ENCODE measurements at places on chromosomes 16 and 17.

DNA sequence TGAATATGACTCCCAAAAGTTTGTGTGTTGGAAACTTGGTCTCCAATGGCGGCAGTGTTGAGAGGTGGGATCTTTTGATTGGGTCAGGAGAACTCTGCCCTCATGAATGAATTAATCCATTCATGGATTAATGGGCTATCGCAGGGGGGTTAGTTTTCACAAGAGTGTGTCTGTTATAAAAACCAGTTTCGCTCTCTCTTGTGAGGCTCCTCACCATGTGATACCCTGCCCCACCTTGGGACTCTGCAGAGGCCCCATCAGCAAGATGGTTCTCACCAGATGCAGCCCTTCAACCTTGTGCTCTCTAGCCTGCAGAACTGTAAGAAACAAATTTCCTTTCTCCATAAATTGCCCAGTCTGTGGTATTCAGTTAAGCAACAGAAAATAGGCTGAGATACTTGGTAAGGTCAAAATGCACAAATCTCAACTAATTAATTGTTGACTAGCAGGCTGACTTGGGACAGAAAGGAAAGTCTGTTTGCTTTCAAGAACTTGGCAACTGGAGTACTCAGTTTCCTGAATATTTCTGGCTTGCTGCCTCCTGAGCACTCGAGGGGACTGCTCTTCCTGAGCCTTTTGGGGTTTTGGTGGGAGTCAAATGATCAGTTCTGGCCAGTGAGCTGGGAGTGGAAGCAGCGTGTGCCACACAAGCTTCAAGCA lies 13.8 kb upstream of the CCL17 start:
- no peak for DNase-seq

GRCh38 chr17:4049546-4049945 lies 85.3 kb upstream of the ATP2A3 start:
- DNase-seq: no peak

GRCh38 chr16:5560084-5560483 lies 462.5 kb upstream of the EEF2KMT start:
- no peak for DNase-seq

GRCh38 chr17:79933863-79934652 lies 94.8 kb upstream of the CBX4 start:
- DNase-seq: no peak

DNA sequence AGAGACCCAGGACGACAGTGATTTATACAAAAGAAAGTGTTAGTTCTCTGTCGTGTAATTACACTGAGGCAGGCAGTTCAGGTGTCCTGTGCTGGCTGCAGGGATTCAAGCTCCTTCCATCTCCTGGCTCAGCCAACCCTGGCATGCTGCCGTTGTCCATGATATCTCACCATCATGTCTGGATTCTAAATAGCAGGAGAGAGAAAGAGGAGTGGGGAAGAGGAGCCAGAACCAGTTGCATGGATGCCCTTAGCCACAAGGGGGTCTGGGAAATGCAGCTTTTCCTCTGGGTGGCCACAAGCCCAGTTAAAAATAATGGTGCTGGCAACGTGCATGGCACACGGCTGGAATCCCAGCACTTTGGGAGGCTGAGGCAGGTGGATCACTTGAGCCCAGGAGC lies 9.7 kb downstream of the C16orf54 start:
- no peak for DNase-seq

GRCh38 chr16:6864671-6865070 lies 468.0 kb upstream of the RBFOX1 start:
- no peak for DNase-seq

DNA sequence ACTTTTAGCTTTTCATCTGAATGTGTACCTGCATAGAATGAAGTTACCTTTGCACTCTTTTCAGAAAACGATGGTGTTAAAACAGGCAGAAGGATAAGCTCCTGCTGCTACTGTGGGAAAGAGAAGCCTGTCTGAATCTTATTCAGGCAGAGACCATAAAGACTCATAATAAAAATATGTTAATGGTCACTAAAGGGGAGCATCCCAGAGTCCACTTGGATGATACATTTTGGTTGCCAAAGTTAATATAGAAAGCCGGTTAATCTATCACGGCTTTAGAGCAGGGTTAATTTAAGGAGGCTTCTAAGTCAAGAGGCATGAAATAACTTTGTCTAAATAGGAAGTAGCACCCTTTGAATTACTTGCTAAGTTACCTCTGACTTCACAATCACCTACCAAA lies 2.9 kb downstream of the MARCHF10 start:
- DNase-seq: no peak

DNA sequence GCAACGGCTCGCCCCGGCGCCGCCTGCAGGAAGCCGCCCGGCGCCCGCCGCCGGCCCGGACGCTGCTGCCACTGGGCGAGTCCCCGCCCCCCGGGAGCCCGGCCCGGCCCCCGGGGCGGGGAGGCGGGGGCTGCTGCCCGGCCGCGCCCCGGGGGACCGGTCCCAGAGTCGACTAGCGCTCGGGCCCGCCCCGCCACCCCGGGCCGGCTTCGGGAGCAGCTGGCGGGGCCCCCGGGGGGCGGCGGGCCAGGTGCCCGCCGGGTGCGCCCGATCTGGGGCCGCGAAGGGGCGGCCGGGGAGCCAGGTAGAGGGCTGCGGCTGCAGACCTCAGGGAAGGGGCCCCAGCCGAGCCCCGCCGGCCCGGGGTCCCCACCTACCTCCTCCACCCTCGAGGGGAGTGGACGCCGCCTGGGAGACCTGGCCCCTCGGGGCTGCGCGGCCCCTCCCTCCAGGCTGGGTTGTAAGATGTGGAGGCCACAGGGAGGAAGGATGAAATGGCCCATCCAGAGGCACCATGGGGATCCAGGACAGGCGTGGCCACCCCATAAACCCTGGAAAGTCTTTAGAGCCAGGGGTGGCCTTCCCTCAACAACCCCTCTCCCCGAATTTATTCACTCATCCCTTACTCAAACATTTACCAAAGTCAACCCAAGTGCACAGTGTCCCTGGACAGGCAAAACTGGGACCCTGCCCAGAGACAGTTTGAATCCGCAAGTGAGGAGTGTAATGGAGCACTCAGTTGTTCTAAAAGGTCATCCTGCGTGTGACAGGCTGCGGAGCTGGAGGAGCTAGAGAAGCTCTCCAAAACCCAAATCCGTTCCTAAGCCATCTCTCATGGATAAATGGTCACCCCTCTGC lies at the start of gene CDYL2:
Gene CDYL2 (minus strand): TSS at position 73 of the 858 bp plus-strand sequence. CDS start 425 bp downstream, outside the sequence.
- DNase-seq: no peak

DNA sequence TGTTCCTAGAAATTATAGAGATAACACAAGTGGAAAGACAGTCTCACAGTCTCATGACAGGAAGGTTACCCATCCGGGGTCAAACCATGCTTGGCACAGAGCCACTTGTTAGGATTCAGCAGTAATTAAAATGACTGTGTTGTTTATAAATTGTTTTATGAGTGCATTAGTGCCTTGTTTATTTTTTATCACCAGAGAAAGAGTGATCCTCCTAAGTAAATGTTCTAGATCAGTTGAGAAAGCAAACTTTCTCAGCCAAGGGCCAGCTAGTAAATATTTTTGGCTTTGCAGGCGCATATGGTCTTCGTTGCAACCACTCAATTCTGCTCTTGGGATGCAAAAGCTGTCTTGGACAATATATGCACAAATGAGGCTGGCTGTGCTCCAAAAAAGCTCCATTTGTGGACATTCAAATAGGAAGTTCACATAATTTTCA lies 253.9 kb upstream of the CACNG5 start:
- DNase-seq: no peak

DNA sequence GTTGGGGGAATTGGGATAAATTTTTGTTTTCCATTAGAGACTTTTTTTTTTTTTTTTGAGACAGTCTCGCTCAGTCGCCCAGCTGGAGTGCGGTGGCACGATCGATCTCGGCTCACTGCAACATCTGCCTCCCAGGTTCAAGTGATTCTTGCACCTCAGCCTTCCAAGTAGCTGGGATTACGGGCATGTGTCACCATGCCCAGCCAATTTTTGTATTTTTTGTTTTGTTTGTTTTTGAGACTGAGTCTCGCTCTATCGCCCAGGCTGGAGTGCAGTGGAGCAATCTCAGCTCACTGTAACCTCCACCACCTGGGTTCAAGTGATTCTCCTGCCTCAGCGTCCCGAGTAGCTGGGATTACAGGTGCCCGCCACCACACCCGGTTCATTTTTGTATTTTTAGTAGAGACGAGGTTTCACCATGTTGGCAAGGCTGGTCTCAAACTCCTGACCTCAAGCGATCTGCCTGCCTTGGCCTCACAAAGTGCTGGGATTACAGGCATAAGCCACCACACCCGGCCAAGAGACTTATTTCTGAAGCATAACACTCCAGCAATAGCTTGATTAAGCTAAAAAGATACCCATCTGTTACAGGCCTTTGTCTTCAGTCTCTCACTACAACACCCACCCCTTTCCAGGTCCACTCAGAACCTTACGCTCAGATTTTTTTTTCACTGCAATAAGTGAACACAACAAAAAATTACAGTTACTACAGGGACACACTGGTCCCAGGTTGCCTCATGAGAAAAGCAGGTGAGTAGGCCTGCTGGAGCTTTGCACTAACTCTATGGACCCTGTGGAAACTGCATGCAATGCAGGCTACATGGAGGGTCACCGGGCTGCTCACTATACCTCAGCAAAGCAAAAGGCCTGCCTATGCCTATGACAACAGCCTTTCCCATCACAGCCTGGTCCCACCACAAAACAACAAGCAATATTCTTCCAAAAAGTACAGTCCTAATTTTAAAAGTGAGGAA lies 34.6 kb downstream of the KANSL1 start:
- DNase-seq: no peak

GRCh38 chr16:30766206-30766932 lies 4.2 kb downstream of the RNF40 start:
- no peak for DNase-seq

- DNase-seq: no peak
These were observed 6.7 kb downstream of the NR1D1 start for GRCh38 chr17:40093580-40094201.

DNA sequence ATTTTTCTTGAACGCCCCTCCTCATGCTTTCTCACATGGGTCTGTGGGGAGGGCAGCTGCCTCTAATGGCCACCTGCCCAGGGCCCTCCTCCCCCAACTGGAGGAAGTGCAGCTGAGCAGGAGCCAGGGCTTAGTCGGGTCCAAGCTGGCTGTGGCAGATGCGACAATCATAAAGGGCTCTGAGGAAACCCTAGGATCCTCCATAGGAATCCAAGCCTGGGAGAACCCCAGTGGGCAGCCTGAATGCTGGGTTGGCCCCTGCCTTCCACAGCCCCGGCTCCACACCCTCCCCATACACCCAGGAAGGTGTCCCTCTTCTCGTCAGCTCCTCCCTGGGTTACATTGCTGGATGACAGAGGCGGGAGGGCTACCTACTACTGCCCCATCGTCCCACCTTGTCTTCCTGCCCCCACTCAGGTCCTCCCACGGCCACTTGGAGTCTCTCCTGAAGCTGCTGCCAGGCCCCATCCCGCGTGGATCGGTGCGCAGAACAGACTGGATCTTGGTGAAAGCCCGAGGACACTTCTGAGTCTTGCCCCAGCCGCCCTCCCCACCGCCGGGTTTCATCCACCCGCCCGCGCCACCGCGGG lies 15.6 kb upstream of the CBFB start:
- no peak for DNase-seq

GRCh38 chr17:82870091-82870491 lies 30.3 kb upstream of the ZNF750 start:
- no peak for DNase-seq

DNA sequence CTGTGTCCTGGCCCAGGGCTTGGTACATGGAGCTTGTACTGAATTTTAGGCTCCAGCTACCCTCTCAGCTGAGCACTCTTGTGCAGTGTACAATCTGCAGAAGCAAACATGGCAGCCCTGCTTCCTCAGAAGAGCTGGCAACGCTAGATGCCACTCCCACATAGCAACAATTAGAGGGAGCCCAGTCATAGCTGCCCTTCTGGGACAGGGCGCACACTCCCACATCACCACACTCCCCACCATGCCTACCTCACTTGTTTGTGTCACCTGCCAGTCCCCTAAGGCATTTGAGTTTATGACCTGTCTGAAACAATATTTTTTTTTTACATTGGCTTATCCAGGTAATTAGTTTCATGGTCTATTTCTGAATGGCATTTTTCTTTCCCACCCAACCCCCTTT lies 72.3 kb downstream of the C17orf67 start:
- DNase-seq: no peak

DNA sequence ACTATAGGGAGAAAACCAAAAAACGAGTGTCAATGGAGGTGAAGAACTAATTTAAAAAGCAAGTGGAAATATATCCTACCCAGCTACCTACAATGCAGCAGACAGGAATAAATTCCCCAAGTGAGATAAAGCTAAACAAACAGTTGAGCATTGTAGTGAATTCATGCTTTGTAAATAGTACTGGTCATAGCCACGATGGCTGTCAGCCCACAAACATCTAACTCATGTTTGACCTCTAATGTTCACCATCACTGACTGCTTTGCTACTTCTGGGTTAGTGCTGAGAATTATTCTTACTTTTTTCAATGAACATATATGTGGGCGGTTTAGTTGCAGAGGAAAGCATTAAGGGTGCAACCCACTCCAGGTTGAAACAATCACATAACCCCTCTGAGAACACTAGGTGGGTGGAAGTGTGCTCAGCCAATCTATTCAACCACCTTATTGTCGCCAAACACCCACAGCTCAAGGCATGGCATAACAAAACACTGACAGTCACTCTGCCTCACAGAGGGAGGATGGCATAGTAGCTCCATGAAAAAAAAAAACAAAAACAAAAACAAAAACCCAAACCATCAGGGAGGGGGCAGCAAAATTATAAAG lies 264.1 kb downstream of the ZFHX3 start:
- no peak for DNase-seq

DNA sequence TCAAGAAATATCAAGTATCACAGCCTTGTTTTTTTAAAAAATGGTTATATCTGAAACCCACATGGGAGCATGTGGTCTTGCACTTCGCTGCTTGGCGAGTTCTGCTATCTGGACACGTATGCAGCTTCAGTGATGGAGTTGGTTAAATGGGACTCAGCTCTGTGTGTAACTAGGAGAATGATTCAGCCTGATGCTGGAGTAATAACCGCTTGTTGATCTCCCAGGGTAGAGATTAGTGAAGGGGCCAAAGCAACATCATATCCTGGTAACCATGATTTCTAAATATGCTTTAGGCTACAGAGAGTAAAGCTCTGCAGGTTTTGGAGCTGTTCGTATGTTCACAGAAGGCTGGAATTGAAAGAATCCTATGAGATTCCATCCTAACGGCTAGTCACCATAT lies 63.2 kb downstream of the IQCK start:
- DNase-seq: peak; percentile 14

GRCh38 chr17:53687324-53687723 lies 135.4 kb upstream of the KIF2B start:
- DNase-seq: no peak
